ENCODE measurements at places on chromosomes 2 and 18.

GRCh38 chr2:108594982-108595464, 60.8 kb downstream of the LIMS1 start:
- DNase-seq, result no peak

- no peak for DNase-seq
Observed at GRCh38 chr2:176516051-176516602, 246.9 kb downstream of the MTX2 start.

- DNase-seq, result peak; percentile 13
Observed at GRCh38 chr2:121596221-121597080, 52.8 kb downstream of the CLASP1 start.

- DNase-seq, result no peak
Observed at GRCh38 chr2:166593403-166593802, 99.4 kb upstream of the SCN7A start.

GRCh38 chr2:48617618-48618017, at the start of gene GTF2A1L:
TSS of gene GTF2A1L (plus strand) at chr2:48617856. CDS start at chr2:48617875, 19 bp downstream.
- no peak for DNase-seq

GRCh38 chr2:240523451-240524281, 34.1 kb downstream of the ANKMY1 start:
- no peak for DNase-seq

- DNase-seq, result no peak
Observed at GRCh38 chr2:231370429-231370748, 25.1 kb upstream of the B3GNT7 start.

GRCh38 chr18:51660188-51660715, 462.8 kb upstream of the MEX3C start:
- no peak for DNase-seq

DNA sequence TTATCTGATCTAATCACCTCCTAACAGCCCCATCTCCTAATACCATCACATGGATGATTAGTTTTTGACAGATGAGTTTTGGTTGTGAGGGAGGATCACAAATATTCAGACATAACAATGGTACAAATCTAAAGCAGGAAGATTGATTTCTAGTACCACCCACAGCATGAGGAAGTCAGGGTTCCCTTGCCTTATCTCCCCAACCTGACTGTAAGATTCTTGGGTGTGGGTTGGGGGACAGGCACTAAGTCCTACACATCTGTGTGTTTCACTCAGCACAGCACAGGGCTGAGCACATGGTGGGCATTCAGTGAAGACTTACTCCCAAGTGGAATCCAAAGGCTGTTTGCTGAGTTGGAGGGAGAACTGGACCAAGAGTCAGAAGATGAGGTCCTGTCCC, 93.8 kb upstream of the CXCR4 start:
- DNase-seq, result no peak

- DNase-seq, result no peak
Observed at GRCh38 chr18:58721566-58722239, 50.4 kb downstream of the MALT1 start.

GRCh38 chr2:6368281-6368680, 497.4 kb downstream of the CMPK2 start:
- DNase-seq, result no peak

- no peak for DNase-seq
Observed at GRCh38 chr2:129606496-129607270, 372.8 kb upstream of the RAB6C start.

- no peak for DNase-seq
Observed at GRCh38 chr18:11316546-11316945, 167.2 kb upstream of the PIEZO2 start.

- no peak for DNase-seq
Observed at GRCh38 chr2:105100046-105100840, 62.4 kb downstream of the MRPS9 start.

GRCh38 chr18:59272891-59273758, at the start of gene RAX:
TSS of gene RAX (minus strand) at chr18:59273454. CDS start at chr18:59273206, 248 bp downstream.
- no peak for DNase-seq

DNA sequence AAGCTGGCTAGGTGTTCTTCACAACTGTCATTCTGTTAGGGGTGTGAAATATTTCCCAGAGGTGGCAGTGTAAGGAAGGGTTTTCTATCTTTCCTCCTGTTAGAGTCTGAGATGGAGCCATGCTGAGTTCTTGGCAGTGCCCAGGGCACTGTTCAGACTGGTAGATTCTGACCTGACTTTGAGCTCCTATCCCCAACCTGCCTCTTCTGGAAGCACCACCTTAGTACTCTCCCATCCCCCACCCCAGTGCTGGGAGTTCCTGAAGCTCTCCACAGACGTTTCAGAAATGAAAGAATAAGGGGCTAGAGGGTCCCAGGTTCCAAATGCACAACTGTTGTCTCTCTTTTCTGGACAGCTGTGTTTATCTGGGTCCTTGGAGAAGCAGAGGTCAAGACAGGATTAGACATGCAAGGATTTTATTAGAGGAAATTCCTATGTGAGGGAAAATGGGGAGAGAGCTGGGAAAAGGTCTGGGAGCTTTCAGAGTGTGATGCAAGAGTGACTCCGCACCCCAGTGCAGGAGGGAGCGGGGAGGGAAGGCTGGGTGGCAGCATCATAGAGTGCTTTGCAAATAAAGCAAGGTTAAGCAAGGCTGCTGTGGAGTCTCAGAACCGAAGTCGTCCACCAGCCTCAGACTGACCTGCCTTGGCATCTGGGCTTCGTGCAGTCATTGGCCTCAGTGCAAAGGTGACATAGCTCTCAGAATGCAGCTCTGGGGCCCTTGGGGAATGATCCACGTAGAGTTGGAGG, 75.5 kb downstream of the SLC4A3 start:
- DNase-seq, result no peak

- no peak for DNase-seq
Observed at GRCh38 chr2:28662468-28663181, 89.0 kb upstream of the PPP1CB start.

DNA sequence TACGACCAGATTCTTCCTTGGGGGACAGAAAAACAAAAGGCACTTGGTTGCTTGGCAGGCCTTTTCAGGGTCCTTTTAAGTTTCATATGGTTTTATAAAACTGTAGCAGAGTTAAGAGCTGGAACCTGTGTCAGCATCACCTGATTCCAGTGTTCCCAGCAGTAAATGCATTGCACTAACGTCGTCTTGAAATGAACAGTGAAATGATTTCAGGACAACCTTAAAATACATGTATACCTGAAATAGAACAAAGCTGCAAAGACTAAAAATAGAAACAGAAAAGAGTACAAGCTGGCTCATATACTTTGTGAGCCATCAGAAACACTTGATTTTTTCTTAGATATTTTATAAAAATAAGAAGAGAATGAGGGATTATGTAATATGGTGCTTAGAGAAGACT, 51.9 kb downstream of the ACSL3 start:
- DNase-seq, result no peak

GRCh38 chr2:62716768-62717167, 11.3 kb downstream of the EHBP1 start:
- DNase-seq, result no peak

DNA sequence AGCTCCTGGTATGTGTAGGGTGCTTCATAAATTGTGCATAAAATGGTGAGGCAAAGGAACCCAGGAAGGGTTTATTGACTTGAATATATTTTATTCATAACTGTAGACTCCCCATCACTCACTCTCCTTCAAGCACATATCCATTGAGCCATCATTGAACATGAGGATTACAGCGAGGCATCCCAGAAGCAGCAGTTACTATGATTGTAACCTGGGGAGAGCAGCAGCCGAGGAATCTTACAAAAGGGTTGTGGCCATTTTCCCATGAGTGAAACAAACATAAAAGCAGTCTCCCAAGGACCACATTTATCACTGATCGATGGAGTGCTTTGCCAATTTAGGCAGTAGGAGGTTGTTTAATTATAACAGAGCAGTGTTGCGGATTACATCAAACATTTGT, 183.4 kb downstream of the NCK2 start:
- DNase-seq, result no peak

- DNase-seq, result no peak
Observed at GRCh38 chr2:241940329-241940728, 70.8 kb downstream of the RTP5 start.

- no peak for DNase-seq
Observed at GRCh38 chr2:168394262-168394661, 61.8 kb upstream of the CERS6 start.

- no peak for DNase-seq
Observed at GRCh38 chr2:201532686-201533304, 81.3 kb downstream of the STRADB start.

DNA sequence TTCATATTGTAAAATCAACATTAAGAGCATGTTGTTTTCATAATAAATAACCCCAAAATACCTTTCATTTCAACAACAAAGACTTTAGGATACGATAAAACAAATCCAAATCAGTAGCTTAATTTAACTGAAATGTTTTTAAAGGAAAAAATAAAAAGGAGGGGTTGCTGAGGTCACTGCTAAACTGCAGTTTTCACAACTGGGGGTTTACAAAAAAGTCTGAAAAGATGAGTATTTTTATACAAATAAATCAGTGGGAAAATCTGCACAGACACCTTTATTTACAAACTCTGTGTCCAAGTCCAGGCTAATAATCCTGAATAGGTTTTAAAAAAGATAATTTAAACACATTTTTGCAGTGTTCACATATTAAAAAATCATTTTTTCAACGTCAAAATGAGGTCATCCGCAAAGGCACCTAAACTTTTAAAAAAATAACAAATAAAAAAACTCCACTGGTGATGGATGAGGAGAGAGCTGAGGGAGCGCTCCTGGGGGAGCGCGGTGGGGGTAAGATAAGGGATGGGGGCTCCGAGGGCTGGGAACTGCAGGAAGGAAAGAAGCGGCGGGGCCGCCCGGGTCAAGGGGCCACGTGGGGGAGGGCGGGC, 3.1 kb downstream of the DLX2 start:
- DNase-seq, result no peak

- no peak for DNase-seq
Observed at GRCh38 chr18:55048892-55049291, 89.6 kb upstream of the CCDC68 start.

DNA sequence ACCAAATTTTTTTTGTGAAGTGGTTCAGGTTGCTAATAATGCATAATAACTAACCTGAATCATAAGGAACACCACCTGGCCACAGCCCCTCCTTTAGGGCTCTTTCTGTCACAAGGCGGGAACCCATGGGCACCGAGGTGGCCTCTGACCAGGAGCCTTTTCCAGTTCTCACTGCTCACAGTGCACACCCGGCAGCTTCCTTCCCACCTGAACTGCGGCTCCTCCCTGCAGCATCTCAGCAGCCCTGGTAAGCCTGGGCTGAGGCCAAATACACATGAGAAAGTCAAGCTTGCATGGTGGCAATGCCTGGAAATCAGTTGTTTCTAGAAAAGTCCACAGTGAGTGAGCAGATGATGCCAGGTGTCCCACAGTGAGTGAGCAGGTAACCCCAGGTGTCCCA, 77.6 kb upstream of the SNTG2 start:
- DNase-seq, result no peak

DNA sequence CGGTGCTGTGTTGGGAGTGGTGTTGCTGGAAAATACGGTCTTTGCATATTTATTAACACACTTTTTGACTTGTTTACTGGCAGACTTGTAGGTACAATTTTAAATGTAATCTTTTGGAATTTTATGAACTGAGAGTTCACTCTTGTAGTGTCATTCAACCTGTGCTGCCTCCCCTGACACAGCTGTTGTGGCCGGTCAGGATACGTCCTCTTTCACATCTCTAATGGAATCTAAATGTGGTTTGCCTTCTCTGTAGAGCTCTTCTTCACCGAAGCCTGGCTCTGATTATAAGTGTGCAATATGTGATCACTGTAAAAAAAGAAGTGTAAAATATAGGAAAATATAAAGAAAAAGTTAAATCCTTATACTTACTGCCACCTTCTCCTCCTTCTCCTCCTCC, 94.7 kb downstream of the MAP4K4 start:
- DNase-seq, result no peak

DNA sequence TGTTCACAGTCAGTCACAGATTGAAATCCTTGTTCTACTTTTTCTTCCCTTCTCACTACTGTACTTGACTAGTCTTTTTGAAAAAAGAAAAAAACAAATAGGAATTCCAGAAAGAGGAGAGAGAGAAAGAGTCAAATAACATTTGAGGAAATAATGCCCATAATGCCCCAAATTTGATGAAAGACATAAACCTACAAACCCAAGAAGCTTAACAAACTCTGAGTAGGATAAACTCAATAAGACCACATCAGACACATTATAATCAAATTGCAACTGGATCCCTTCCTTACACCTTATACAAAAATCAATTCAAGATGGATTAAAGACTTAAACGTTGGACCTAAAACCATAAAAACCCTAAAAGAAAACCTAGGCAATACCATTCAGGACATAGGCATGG, 30.9 kb downstream of the TMEM185B start:
- DNase-seq, result no peak

- DNase-seq, result no peak
Observed at GRCh38 chr2:122098306-122098705, 342.9 kb downstream of the TSN start.

DNA sequence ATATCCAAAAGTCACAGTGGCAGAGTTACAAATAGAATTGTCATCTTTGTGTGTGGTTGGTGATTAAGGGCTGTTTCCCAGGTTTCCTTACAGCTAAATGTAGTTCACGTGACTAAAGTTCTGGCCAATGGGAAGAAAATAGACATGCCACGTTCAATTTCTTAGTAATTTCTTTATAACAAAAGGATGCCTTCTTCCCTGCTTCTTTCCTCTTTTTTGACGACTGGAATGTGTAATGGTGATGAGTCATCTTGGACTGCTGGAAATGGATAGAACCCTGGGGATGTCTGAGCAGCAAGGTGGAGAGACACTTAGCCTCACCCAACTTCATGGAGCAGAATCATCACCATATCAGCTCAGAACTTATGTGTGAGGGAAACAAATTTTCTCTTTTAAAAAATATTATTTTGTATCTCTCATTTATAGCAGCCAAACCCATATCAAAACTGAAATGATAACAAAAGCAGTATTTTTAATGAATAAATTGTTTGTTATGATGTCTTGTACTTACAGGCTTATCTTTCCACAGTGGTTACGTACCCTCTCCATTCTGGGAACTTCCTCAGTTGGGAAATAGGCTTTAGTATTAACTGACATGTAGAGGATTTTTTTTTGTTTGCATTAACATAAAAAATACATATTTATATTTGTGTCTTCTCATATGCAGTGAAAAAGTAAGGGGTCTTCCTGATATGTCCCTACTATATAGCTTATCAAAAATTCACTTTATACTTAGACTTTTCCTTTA, 91.1 kb upstream of the CDH2 start:
- DNase-seq, result no peak

DNA sequence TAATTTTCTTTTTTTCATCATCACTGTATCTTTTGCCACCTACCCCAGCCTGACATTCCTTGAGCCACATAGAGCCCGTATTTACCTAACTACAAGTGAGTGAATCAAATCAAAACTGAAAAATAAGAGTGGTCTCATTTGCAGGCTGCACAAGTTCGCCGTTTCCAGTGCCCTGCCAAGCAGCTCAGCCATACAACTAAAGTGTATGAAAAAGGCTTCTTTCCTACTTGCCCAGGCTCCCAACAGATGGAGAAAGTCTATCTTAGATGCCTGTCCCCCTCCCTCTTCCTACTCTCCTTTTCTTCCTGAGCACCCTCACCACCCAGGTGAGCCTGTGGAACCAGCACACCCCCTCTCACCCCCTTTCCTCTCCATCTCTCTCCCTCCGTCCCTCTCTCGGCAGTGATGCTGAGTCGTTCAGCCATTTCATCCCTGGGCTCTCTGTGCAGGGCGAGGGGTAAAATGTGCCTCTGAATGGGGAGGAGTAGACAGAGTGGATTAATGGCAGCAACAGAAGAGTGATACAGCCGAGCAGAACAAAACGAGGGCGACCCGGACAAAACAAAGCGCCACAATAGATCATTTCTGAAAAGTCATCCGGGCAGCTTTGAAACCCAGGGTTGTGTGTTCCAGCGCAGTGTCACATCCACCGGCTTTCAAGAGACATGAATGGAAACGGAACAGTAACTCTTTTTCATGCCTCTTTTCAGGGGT, 65.0 kb upstream of the POU3F3 start:
- DNase-seq, result no peak

All from NCI-H1694 treated with DMSO at 0.1 percent for 48 hours (cell line).